ENCODE measurements at places on chromosomes 6 and 20. TPM values are rescaled to one million over a fixed set of nuclear protein-coding genes. Genes with fewer than 3 reads are reported as not detected.

- DNase-seq, result peak; percentile 33
These were observed at the start of gene LAMA4 for GRCh38 chr6:112253841-112254816. TSS of gene LAMA4 (minus strand) at chr6:112254567. CDS start at chr6:112254150, 417 bp downstream.

The PROKR2 gene
- not detected for total RNA-seq

GRCh38 chr6:22399693-22400092 is 102.9 kb upstream of the PRL start:
- DNase-seq, result no peak

The BPIFB2 gene
- not detected for total RNA-seq

- no peak for DNase-seq
These were observed 91.3 kb upstream of the EDN1 start for GRCh38 chr6:12198851-12199250.

Data from activated T-cell treated with anti-CD3 and anti-CD28 coated beads, Interleukin-2, amount 50 U/mL, for 72 hours (primary cell).